ENCODE measurements at places on chromosomes 2 and 18.

DNA sequence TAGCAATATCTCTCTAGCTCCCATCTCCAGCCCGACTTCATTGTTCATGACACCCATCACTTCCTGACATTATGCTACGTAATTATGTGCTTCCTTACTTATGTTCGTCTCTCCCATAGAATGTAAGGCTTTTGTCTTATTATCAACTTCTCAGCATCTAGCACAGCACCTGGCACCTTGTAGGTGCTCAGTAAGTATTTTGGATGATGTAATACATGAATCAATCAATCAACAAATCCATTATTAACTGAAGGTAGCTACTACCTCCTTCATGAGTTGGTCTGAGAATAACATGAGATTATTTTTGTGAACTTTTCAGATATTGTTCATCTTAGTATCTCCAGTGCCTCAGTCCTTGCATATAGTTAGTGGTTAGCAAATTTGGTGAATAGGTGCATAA, 109.3 kb downstream of the EN1 start:
- DNase-seq = no peak

- DNase-seq = no peak
Measured at GRCh38 chr2:69560147-69560482, 83.4 kb downstream of the AAK1 start.

- no peak for DNase-seq
Measured at GRCh38 chr2:191749181-191749540, 71.2 kb downstream of the NABP1 start.

DNA sequence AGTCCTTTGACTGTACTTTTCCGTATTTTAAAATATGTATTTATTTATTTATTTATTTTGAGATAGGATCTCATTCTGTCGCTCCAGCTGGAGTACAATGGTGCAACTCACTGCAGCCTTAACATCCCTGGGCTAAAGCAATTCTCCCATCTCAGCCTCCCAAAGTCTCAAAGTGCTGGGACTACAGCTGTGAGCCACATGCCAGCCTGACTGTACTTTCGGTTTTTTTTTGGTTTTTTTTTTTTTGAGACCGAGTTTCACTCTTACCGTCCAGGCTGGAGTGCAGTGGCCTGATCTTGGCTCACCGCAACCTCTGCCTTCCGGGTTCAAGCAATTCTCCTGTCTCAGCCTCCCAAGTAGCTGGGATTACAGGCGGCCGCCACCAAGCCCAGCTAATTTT, 28.9 kb upstream of the CCNYL1 start:
- DNase-seq = no peak

- DNase-seq = no peak
Measured at GRCh38 chr2:111201214-111201613, 80.5 kb downstream of the BCL2L11 start.

- no peak for DNase-seq
Measured at GRCh38 chr2:160687629-160688028, 194.0 kb upstream of the RBMS1 start.

DNA sequence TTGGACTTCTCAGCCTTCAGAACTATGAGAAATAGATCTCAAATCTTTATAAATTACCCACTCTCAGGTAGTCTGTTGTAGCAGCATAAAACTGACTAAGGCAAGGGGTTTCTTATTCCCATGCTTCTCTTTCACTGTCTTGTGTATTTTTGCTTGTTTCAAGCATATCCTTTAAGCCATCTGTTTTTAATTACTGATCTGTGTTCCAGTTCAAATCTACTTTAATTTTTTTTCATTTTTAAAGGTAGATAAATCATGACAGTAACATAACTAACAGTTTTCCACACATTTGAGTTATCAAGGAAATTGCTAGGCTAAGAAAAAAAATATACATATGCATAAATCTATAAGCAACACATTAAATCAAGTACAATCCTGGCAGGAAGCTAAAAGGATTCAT, 317.9 kb upstream of the TNP1 start:
- no peak for DNase-seq

DNA sequence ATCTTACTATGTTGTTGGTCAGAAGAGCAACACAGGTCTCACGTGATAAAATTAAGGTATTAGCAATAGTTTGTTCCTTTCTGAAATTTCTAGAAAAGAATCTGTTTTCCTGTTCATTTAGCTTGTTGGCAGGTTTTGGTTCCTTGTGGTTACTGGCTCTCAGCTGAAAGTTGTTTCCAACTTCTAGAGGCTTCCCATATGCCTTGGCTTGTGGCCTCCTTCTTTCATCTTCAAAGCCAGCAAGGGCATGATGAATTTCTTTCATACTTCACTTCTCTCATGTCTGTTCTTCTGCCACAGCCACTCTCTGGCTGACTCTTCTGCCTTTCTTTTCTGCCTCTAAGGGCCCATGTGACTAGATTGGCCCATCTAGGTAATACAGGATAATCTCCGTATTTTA, 193.7 kb downstream of the TRIB2 start:
- no peak for DNase-seq

DNA sequence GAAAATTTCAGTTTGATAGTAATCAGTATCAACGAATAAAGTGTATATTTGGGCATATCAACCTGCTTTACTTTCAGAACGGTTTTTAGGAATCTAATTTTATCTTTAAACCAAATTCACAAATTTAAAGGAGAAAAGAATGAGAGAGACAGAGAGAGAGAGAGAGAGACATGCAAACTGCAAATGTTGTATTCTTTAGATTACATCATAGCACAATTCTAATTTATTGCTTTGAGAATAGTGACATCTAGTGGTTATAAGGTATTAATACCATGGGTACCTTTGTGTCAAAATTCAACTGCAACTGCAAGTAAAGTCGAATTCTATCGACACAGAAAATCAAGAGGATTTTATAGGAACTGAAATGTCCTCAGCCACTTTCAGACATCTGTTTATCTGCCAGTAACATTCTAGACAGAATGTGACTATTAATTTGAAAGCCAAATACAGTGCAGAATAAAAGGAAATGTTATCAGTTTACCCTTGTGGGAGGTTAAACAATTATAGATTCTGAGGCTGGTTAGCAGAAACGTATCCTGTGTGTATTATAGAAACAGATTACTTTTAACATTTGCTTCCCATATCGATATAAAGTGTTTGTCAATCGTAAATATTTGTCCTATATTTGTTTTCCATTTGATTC, 529.8 kb upstream of the VRK2 start:
- no peak for DNase-seq

GRCh38 chr2:230999477-230999876, 3.6 kb downstream of the SPATA3 start:
- no peak for DNase-seq

GRCh38 chr2:120767486-120768005, 31.9 kb downstream of the GLI2 start:
- DNase-seq = no peak

GRCh38 chr2:20299113-20299512, 51.5 kb downstream of the PUM2 start:
- no peak for DNase-seq

- DNase-seq = no peak
Measured at GRCh38 chr18:48193521-48194492, 215.4 kb downstream of the ZBTB7C start.

DNA sequence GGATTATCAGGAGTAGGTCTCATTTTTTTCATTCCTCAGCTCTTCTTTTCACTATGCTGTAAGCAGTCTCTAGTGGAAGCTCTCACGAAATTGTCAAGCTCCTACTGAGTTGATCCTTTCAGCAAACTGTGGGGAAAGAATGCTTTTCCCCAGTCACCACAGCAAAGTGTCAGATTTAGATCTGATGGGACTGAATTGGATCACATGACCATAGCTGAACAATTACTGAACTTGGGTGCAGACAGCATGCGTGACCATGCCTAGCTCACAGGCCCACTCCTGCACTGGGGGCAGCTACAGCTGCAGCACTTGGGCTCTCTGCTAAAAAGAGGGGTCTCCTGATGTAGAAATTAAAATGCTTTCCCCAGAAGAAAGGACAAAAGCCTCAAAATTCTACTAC, 3.1 kb downstream of the ARHGAP15 start:
- DNase-seq = no peak

- no peak for DNase-seq
Measured at GRCh38 chr18:9653390-9653789, 39.0 kb upstream of the PPP4R1 start.

- DNase-seq = no peak
Measured at GRCh38 chr2:22355816-22356433, 1029.1 kb upstream of the KLHL29 start.

DNA sequence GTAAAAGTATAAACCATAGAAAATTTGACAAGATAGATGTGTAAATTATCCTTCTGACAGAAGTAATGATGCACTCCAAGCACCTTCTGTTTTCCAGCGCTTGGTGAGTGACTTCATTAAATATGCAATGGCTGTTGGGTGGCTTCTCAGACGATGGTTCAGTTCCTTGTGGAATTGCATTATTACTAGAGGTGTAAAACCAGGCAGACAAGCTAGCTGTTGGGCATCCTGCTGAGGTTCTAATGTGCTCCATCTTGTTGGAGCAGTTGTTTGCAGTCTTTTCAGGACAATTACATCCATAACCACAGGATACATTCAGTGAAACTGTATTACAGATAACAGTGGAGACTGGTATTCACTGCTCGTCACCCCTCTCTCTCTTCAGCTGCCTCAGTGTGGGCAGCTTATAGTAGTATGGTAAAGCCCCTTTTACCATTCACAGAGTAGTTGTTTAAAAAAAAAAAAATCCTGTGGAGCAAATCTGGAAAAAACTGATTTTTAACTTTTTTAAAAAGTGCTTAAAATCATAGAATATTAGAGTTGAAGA, 143.5 kb downstream of the AGPS start:
- DNase-seq = no peak

GRCh38 chr2:227006189-227006897, 157.7 kb downstream of the COL4A4 start:
- no peak for DNase-seq

GRCh38 chr2:136328207-136328795, 210.4 kb upstream of the CXCR4 start:
- DNase-seq = no peak

GRCh38 chr2:60530660-60531281, 22.7 kb downstream of the BCL11A start:
- no peak for DNase-seq

DNA sequence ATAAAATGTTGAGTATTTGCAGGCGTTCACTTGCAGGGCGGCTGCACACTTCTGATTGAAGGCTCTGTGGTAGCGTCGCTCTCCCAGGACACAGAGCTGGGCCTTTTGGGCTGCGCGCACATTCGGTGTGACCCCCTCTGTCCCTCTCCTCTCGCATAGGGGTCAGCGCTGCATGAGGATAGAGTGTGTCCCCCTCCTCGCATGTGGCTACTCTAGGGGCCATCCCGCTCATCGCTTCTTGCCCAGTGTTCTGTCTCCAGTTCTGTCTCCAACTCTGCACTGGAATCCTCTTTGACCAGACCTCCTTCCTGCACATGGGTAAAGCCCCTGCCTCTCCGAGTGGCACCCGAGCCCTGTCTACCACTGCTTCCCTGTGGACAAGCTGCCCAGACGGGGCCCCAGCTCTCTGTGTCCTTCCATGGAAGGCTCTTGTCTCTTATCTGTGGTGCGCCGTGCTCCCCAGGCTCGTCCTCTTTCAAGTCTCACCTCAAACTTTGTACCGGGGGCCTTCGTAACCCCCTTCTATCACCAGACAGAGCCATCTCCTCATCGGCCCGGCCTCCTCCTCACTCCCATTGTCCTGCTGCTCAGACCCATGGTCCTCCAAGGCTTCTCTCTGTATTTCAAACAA, 278.0 kb upstream of the HDAC4 start:
- DNase-seq = no peak

DNA sequence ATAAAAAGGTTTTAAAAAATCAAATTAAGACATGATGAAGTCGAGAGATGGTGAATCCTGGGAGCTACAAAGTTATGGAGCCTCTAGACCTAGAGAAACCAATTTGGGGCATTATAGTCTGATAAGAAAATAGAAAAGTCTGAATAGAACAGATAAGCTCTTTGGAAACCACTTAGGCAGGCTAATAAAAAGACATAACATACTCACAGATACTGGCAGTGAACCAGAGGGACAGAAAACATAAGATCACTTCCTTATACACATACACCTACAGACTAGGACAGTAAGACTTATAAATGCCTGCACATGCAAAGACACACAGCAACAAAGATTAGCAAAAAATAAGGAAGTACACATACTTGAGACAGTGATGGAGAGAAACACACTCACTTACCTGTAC, 20.0 kb downstream of the SMC6 start:
- no peak for DNase-seq

DNA sequence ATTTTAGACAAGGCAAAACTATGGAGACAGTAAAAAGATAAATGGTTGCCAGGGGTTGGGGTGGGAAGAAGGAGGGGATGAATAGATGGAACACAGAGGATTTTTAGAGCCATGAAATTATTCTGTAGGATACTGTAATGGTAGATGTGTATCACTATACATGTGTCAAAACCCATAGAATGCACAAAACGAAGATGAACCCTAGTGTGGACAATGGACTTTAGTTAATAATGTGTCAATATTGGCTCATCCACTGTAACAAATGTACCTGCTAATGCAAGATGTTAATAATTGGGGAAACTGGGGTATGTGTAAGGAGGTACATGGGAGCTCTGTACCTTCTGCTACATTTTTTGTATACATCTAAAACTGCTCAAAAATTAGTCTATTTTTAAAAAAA, 1.8 kb upstream of the CD302 start:
- DNase-seq = no peak

- DNase-seq = no peak
Measured at GRCh38 chr18:66792466-66792865, 188.6 kb upstream of the CDH19 start.

- DNase-seq = no peak
Measured at GRCh38 chr2:27024812-27025211, 8.0 kb upstream of the TMEM214 start.

- no peak for DNase-seq
Measured at GRCh38 chr2:239004274-239005015, 156.6 kb downstream of the TWIST2 start.

GRCh38 chr2:6966446-6966940, 49.3 kb downstream of the RNF144A start:
- no peak for DNase-seq

DNA sequence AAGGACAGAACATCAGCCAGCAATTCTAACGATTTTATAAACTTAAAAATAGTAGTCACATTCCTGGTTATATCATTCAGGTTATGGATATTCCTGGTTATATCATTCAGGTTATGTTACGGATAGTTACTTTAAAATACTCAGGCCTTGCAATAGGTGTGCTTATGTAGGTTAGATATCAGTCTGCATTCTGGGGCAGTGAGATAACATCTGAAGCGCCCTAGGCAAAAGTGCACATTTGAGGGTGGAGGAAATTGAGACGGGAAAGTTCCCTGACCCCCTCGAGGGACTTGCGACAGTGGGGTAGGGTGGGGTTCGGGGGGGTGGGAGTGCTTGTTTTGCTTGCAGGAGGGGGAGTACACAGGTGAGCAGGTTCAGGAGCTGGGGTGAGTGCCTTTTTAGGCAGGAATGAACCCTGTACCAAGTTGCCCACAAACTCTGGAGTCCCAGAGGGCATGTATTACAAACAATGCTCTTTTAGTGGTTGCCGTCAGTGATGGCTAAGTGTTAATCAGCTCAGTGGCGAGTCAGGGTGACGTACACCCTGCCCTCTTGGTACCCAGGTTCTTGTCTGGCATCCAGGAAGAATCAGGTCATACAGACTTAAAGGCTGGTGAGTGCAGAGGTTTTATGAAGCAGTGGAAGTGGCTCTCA, 31.8 kb downstream of the CREG2 start:
- DNase-seq = no peak
